ENCODE measurements at places on chromosomes 7 and 10.

- DNase-seq = no peak
Measured at GRCh38 chr7:125218076-125218475, 288.5 kb upstream of the POT1 start.

- no peak for DNase-seq
Measured at GRCh38 chr7:134660242-134660785, 13.7 kb downstream of the BPGM start.

GRCh38 chr7:156907656-156908055 is 14.7 kb upstream of the LMBR1 start:
- DNase-seq = no peak

DNA sequence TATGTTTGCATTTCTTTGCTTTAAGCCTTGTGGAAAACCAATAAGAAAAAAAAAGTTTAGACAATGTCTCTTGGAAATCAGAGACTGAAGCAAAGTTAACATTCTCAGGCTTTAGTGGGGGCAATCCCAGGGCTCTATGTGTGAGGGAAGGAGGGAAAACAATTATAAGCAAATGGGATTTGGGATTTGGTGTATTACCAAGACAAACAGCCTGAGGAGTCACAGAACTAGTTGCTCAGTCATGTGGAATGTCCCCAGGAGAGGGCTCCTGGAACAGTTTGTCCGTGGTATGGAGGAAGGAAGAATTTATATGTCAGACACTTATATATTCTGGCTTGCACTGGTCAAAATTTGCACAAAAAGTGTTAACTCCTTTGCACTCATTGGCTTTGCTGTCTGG is 562.9 kb upstream of the TPK1 start:
- no peak for DNase-seq

DNA sequence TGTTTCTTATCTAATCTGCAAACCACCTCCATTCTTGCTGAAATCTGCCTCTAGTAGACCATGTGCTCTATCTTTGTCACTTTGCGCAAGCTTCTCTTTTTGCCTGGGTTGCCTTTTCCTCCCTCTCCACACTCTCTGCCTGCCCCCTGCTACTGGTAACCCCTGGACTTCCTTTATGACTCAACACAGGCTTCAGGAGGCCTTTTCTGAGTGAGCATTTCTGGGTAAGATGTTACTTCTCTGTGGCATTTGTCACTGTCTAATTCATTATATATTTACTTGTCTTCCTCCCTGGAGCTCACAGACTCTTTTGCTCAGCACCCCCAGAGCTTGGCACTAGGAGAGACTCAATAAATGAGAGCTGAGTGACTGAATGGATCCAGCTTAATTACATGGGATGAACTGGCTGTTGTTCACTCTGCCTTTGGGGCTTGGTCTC is 8.4 kb downstream of the GOLGA7B start:
- DNase-seq = peak; percentile 85

DNA sequence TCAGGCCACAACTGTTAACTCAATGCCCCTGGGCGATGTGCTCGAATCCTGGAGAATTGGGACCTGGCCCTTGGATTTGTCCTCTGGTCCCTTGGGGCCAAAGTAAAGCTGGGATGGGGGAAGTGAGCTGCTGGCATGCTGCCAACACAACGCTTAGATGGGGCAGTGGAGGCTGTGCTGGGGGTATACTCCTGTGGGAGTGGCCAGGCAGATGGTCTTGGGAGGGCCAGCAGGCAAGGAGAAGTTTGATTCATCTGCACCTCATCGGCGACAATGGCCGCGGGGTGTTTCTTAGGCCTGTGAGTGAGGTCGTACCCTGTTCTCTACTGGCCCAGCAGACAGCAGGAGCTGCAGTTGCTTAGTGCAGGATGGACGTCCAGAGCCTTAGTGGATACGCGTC is 139.0 kb upstream of the MTPN start:
- no peak for DNase-seq

DNA sequence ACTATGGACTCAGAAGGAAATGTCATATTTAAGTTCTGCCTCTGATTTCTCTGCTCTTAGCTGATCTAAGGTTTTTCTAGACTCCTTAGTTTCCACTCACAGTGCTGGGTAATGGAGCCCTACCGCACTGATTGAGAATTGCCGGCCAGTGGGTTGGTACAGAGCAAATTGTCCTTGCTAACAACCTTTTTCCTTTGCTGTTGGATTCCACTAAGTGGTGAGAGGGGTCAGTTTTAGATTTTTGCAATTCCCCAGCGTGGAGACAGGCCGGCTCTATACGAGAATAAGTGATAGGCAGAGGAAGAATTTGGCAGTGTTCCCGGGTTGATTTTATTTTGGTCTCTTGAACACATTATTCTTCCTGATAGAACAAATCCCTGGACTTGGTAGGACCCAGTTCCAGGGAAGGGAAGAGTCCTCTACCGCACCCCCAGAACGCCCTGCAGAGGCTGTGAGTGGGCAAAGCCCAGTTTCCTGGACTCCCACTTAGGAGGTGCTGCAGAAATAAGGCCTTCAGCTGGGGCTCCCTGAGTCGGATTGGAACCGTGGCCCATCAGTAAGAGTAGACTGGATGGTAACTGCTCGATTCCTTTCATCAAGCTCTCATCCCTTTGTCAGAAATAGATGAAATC is 3.0 kb upstream of the NRP1 start:
- DNase-seq = no peak

DNA sequence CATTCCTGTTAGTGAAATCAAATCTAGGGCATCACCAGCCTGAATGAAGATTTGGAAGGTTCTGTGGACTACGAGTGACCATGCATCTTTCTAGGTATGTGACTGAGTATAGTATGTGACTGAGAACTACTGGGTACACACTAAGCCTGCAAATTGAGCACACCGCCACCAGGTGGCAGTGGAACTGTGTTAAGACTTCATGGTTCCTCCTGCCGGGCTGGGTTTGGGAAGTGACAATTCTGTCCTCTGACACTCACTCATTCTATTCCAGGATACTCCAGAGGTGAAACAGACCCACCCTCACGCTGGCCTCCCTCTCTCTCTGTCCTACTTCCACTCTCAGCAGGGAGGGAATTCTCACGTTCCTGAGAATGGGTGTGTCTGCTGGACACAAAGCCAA is 84.0 kb upstream of the TMEM248 start:
- DNase-seq = peak; percentile 63

GRCh38 chr10:67296926-67297325 is 371.1 kb downstream of the LRRTM3 start:
- DNase-seq = no peak

DNA sequence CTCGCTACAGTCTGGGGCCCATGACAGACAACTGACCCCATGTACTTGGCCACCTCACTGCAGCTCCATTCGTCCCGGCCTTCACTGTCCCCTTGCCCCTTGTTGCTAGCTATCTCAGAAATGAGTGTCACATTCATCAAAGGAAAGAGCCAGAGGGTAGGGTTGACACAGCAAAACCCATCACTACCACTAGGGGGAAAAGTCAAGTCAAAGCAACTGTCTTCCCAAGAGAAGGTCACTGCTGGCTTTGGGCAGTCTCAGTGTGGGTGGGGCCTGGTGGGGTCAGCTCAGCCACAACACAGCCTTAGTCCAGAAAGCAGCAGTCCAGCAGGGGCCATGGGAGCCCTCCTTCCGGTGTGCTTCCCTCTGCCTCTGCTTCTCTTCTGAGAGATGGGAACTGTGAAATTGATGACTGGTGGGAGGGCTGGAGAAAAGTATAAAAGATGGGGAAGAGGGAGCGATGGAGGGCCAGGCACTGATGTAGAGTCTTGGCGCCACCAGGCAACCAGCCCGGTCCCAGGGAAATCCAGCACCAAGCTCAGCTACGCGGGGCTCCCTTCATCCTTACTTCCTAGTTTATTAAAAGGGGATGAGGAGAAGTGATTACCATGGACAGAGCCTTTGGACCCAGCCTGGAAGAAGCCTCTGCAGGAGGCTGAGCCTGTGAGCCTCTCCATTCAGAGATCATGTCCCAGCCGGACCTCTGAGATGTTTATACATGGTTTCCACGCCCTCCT is 58.0 kb downstream of the PLXNA4 start:
- peak; percentile 12 for DNase-seq

DNA sequence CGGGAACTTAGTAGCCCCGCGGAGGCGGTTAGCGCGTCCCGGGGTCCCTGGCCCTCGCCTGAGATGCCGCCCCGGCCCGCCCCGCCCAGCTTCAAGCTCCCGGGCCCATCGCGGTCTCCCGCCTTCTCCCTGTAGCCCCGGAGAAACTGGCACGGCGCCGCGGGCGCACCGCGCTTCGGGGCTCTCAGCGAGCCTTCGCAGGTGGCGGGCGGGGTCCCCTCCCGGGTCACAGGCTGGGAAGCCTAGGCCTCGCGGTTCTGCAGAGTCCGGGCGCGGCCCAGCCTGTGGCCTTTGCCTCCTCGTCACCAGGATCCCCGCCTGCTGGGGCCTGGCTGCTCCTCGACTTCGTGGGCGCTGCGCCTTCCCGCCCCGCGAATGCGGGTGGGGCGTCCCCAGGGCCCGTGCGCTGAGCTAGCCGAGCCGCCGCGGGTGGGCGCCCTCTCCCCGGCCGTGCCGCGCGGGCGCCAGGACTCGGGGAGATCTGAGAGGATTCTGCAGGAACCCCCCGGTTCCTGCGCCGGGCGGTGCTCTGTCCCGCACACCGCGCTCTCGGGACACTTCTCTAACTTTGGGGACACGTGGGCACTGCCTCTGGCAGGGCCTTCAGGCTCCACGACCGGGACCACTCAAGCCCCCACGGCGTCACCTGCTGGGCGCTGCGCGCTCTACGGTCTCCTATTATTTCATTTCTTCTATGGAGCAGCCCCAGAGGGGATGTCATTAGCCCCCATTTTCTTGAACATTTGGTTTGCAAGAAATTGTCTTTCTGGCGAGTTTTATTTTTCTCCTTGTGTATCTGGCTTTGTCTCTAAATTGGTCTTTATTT is 682 bp upstream of the RGS10 start:
- DNase-seq = peak; percentile 69

DNA sequence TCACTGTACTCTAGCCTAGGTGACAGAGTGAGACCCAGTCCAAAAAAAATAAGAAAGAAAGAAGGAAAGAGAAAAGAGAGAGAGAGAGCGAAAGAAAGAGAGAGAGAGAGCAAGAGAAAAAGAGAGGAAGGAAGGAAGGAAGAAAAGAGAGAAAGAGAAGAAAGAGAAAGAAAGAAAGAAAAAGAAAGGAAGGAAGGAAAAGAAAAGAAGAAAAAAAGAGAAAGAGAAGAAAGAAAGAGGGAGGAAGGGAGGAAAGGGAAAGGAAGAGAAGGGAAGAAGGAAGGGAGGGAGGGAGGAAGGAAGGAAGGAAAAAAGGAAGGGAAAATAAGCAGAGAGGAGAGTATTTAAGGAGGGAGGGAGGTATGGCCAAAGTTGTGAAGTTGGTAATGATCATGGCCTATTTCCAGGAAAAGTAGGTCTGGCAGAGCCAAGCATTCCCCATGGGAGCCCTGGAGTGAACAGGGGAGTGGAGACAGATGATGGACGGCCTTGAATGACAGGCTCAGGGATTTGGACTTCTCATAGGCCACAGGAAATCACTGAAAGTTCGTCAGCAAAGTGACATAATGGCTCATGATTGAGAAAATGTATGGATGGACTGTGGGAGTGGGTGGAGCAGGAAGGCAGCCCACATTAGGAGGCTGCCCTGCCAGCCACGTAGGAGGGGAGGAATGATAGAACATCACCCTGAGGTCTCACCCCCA is 44.8 kb upstream of the CUX1 start:
- no peak for DNase-seq

DNA sequence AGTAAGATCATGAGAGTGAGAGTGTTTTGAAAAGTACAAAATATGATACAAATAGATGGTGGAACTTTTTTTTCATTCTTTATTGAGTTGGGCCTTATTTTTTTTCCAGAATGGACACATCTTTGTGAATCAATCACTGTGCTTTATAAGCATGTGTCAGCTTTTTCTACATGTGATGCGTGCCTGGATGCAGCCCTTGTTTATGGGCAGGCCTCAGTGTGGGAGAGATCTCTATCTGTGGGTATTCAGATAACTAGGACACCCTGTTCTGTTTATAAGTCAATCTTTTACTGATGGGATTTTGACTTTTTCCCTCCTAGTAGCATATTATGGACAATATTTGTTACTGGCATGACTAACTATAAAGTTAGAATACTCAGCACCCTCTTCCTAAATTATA is 42.9 kb upstream of the IKZF1 start:
- peak; percentile 74 for DNase-seq

DNA sequence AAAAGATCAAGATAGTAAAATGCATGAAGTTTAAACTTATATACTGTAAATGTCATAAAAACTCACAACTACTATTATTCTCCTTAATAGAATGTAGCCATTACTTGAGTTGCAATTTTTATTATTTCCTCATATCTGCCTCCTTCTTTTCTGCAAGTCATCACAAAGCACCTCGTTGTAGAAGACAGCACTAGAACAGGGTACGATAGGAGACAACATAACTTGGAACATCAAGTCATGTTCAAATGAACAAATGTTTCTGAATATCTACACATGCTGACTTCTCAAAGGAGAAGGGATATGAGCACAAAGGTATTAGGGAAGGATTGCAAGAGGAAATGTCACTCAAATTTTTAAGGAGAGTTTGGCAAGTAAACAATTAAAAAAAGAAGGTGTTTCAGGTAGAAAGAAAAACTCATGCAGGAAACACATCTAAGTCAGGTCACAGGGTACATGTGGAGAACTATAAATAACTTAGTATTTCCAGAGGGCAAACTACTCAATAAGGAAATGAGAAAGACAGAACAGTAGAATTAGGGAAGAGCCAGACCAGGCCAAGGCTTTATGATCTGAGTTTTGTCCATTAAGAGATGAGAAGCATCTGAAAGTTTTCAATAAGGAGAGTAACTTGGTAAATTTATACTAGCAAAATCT is 186.7 kb downstream of the CRPPA start:
- DNase-seq = no peak

- DNase-seq = no peak
Measured at GRCh38 chr10:29532256-29532878, 102.4 kb downstream of the SVIL start.

DNA sequence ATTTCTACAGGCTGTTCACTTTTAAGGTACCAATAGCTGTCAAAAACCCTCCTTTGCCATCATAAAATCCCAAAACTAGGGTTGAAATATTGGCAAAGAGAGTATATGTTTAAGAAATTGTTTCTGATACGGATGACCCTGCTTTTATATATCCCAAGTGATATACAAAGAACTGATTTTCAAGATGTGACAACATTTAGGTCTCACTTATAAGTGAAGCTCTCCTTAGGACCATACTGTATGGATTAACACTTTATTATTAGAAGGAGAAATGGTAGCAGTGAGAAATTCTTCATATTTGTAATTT is 11.0 kb upstream of the CRPPA start:
- DNase-seq = no peak

DNA sequence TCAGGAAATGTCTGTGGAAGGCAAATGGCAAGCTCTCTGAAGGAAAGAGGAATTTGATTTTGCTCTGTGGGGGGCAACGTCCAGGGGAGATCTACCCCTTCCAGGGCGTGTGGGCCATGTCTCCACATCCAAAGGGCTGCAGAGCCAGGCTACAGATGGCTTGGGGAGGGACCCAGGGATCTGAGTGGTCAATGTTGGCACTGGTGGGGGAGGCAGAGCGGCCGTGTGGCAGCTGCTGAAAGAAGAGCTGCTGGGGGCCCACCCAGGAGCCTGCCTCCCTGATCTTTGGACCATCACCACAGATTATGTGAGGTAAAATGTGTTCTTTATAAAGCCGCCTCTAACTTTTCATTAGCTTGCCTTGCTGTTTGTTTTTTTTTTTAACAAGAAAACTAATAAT is 144.1 kb downstream of the HERPUD2 start:
- DNase-seq = no peak
